ENCODE measurements at places on chromosomes 5 and 9. TPM values are rescaled to one million over a fixed set of nuclear protein-coding genes. Genes with fewer than 3 reads are reported as not detected.

- DNase-seq, result no peak
Measured at GRCh38 chr9:105833271-105833975, 139.1 kb downstream of the TMEM38B start.

DNA sequence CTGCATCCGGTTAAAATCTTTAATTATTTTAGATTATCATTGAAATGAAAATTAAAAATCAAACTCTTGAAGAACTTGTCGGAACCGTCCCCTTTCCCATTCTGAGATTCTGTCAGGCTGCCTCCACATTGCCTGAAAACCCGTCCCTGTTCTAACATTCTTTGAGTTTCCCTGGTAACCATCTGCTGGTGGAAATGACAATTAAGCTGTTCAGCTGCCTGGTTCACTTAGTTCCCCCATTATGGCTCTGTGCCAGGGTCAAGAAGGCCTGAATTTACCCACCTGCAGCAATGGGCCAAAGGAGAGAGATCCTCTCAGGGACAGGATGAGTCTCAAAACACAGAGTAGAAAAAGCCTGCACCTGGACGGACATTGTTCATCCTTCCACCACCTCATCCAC, 11.8 kb upstream of the TCOF1 start:
- DNase-seq, result no peak

The CDKN2A gene
- 0.35 TPM for polyA plus RNA-seq

The GFPT2 gene
- 5.1 TPM for polyA plus RNA-seq

DNA sequence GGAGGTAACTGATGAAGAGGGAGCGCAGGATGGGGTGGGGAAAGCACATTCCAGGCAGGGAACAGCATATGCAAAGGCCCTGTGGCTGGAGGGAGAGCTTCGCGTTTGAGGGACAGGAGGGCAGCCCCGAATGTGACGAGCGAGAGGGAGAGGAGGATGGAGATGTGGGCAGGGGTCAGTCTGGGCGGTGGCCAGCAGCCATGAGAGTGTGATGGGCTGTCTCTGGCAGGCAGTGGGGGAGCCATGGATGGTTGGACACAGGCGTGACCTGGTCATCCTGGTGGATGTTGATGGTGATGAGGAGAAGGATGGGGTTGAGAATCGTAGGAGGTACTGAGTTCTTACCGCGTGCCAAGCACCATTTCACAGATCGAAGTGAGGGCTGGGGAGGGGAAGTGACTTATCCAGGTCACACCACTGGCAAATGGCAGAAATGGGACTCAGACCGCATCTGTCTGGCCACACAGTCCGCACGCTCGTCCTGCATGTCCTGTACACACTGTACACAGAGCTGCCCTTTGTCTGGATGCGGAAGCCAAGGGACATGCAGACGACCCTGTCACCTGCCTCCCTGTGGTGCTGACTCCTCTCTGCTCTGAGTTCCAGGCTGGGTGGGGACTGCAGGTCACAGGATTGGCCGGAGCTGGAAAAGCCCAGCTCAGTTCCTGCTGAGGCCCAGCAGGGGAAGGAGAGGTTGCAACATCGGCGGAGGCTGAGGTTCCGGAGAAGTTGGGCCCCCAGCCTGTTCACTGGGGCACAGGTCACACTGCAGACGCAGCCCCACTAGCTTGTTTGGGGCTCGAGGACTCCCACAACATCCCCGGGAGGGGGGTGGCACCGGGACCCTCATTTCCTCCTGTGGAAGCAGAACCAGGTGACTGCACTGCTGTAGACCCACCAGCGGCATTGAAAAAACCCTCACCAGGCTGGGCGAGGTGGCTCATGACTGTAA, 165.6 kb upstream of the IER5L start:
- no peak for DNase-seq

The ZNF484 gene
- polyA plus RNA-seq, result 12.0 TPM

- DNase-seq, result no peak
Measured at GRCh38 chr5:7088849-7089248, 307.1 kb upstream of the ADCY2 start.

- peak; percentile 57 for DNase-seq
Measured at GRCh38 chr5:38258319-38259061, at the start of gene EGFLAM. TSS of gene EGFLAM (plus strand) at chr5:38258559. CDS start at chr5:38258755, 196 bp downstream.

GRCh38 chr9:118767571-118767970, 601.7 kb downstream of the BRINP1 start:
- DNase-seq, result no peak

DNA sequence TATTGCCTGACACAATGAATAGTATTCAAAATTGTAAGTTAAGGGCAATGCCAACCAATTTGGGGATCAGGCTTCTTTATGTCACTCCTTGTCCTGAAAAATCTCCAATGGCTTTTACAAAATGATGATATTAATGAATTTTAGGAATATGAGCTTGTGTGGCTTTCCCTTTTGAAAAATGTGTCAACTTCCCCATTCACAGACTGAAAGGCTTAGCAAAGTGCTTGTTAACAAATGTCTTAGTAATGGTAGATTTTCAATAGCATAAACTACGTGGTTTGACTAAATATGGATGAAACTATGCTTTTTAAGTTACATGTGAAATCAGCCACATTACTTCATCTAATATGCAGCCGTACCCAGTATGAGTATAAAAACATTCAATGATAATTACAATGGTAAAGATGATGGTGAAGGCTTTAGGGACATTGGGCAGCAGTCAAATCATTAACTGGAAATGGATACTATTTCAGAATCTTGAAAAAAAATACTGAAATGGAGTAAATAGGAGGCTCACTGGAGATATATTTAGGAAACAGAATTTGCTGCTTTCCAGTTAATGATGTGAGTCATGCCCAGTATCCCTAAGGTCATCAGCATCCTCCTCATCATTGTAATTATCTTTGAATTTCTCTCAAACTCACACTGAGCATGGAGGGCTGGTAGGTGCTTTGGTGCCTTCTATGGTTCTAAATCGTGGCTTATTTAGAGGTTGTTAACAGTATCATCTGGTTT, 113.3 kb upstream of the ZNF608 start:
- no peak for DNase-seq

DNA sequence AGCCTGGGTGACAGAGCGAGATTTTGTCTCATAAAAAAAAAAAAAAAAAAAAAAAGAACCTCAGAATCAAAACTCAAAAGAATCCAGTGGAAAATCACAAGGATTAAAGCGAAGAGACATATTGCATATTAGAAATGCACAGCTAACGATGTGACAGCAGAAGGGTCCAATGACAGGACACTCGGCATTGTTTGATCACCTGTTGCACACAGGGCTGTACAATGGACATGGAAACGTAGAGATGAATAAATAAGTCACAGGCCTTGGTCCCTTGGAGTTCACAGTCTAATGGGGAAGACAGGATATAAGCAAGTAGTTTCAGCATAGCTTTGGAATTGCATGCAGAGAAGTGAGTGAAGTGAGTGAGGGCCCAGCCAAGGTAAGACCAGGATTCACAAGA, 25.9 kb upstream of the PIK3R1 start:
- DNase-seq, result no peak

- DNase-seq, result no peak
Measured at GRCh38 chr9:134531220-134531970, 110.2 kb upstream of the COL5A1 start.

GRCh38 chr5:85931220-85931619, 686.5 kb upstream of the COX7C start:
- DNase-seq, result no peak

DNA sequence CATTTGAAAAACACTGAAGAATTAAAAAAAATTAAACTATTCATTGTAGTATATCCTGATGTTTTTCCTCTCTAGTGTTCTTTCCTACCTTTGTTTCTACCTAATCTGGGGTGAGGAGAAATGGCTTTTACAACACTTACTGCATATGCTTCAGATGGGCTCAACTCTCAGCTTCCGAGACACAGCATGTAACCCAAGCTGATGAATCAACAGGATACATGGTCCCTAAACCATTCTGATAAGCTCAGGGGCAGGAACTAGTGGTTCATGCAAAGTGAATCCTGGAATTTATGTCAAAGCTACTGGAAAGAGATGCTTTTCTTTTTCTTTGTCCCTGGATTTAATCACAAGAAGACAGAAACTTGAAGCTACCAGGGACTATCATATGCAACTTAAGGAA, 672.5 kb upstream of the RORB start:
- DNase-seq, result no peak

GRCh38 chr5:67223211-67223610, 26.6 kb upstream of the CD180 start:
- DNase-seq, result no peak

DNA sequence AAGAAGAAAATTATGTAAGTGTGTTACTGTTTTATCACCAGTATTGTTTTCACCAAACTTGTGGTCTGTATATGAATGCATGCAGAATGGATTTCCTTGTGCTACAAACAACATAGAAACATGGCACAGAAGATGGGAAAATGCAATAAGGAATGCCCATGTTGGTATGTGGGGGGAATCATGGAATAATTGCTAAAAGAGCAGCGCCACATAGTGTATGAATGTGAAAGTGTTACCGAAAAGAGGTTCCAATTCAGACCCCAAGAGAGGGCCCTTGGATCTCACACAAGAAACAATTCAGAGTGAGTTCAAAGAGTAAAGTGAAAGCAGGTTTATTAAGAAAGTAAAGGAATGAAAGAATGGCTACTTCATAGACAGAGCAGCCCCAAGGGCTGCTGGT, 26.4 kb upstream of the TYRP1 start:
- DNase-seq, result no peak

The FAM200C gene
- polyA plus RNA-seq, result 18.8 TPM

DNA sequence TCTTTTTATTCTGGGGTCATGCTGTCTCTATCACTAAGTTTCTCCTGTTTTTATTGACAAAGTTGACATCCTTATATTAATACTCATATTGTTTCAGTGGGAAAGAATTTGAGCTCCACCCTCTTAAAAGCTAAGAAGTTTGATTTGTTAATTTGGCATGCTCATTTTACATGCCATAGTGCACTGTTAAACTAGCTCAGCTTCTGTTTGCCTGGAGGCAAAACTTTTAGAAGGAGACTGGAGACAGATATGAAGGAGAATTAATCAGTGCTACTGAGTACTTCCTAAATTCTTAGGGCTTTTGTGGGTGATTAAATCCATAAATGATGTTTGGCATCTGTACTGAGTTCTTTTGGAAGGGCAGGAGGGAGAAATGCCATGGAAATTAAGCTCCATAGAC, 138.9 kb downstream of the NTRK2 start:
- no peak for DNase-seq

The GHR gene
- polyA plus RNA-seq, result 27.3 TPM

DNA sequence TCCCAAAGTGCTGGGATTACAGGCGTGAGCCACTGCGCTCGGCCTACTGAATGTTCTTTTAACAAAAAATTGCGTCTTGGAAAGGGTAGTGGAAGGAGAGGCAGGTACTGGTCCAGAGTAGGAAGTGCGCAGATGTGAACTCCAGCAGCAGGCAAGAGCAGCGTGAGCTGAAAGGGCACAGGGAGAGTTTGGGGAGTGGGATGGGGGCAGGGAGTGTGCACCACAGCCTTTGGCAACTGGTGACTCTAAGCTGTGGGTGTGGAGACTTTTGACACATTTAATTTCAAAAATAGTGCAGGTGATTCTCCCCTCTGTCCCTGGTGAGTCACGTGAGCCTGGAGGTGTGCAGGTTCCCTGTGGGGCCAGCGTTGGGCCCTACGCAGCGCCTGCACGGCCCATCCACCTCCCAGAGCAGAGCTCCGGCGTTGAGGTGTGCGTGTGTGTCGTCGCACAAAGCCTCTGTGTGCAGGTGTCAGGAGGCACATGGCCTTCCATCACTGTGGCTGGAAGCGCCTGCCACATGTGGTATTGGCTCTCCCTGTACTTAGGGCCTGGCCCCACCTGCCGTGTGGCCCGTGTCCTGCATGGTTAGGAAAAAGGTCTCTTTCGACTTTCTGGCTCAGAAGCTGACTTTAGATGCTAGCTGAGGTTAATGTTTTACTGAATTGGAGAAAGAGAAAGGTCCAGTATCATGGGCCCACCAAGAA, 11.5 kb downstream of the SQSTM1 start:
- no peak for DNase-seq

DNA sequence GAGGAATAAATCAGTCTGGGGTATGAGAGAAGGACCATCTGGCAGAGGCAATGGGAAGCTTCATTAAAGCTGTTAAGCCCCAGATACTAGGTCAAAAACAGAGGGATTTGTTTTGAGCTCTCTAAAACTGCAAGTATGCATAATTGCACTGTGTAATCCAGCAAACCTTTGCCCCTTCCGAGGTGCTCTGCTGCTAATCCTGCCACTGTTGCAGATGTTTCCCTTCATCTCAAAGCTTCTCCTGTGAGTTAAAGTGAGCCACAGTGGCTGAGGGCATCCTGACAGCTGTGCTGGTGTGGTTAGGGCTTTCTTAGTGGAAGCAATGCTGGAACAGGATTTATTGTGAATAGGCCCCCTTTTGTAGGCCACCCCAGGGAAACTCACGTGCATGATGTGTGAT, 160.3 kb upstream of the TRPC7 start:
- DNase-seq, result no peak

- no peak for DNase-seq
Measured at GRCh38 chr5:96775050-96775449, 32.7 kb downstream of the ERAP1 start.

The SOHLH1 gene
- not detected for polyA plus RNA-seq

The DND1 gene
- polyA plus RNA-seq, result 0.35 TPM

The ARID3C gene
- 0.20 TPM for polyA plus RNA-seq

DNA sequence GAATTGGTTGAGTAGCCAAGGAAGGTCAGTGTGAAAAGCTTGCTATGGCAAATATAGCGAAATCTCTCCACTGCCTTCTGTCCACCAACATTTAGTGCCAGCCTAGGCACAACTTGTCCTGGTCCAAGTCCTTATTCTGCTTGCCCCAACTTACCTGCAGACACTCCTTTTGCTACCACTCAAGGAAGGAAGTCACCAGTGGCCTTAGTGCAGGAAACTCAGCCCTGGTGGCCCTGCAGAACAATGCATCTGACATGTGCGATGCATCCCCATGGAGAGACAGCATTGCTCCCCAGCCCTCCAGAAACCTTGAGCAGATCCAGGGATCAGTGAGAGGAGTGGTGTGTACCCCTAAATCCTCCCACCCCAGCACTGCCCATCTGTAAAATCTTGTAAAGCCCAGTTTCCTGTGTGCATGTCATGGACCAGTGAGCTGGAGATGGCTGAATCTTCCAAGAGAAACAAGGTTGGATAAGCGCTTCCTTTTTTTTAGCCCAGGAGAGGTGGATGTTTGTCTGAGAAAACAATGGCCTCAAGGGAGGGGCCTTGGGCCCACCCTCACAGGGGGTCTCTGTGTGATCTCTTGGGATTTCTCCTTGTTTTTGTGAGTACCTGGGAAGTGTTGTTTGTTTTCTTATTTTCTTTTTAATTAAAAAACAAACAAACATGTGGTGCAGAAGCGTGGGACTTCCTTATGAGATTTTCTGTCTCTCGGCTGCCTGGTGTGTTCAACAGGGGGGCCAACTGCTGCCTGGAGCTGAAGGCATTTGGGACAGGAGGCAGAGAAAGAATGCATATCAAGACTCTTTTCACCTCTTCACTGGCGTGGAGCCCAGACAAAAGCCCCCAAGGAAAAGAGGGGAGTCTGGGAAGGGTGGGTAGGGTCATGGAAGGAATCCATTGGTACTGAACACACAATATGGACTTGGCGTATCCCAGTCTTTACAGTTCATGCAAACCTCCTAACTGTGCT, 3.6 kb downstream of the FOXI1 start:
- DNase-seq, result no peak

The TCOF1 gene
- polyA plus RNA-seq, result 33.9 TPM

The SLC6A3 gene
- 0.60 TPM for polyA plus RNA-seq

The LAMC3 gene
- polyA plus RNA-seq, result 22.8 TPM

The NMUR2 gene
- polyA plus RNA-seq, result 0.15 TPM

The HK3 gene
- polyA plus RNA-seq, result 0.18 TPM

Data from left kidney (tissue), 8 donors.